ENCODE measurements at places on chromosomes 2 and 18.
A peak's percentile ranks its signal among the peaks of the same experiment; 100 is the strongest.

- DNase-seq, result no peak
Observed at GRCh38 chr2:53786352-53786704, 425 bp downstream of the ASB3 start.

DNA sequence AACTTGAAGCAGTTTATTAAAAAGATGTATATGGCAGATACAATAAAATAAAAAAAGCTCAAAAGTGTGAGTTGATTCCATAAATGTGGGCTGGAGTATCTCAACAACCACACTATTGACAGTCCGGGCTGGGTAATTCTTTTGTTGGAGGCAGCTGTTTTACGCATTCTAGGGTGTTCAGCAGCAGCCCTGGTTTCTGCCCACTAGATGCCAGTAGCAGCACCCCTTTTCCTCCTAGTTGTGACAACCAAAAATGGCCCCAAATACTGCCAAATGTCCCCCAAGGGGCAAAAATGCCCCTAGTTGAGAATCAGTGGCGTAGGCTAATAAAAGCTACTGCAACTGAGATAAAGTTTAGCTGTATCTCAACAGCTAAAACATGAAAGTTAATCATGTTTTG is 44.8 kb downstream of the CHMP3 start:
- DNase-seq, result no peak

GRCh38 chr2:98522854-98523253 is 78.2 kb downstream of the INPP4A start:
- no peak for DNase-seq

DNA sequence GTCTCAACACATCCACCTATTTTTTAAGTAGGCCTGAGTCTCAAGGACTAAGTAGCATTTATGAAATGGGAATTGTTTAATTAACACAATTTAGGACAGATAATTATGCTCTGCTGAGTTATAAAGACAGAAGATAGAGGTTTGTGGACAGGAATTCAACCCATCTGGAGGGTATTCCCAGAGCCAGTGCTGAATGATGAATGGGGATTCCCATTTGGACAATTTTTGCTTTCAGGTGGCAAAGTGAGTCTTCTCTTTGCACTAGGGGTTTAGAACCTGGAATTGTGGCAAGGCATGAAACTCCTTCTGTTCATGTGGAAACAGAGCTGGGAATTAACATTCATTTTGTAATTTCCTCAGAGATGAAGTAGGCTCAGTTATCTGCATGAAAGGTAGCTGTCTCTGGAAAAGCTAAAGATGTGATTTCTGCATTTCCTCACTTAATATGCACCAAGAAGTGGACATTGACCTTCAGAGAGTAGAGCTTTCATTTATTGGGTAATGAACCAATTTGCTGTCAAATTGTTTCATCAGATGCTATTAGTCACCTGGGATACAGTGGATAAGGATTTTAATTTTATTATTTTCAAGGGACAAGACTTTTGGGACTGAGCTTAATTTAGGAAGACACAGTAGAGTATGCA is 212.1 kb upstream of the NRXN1 start:
- no peak for DNase-seq

DNA sequence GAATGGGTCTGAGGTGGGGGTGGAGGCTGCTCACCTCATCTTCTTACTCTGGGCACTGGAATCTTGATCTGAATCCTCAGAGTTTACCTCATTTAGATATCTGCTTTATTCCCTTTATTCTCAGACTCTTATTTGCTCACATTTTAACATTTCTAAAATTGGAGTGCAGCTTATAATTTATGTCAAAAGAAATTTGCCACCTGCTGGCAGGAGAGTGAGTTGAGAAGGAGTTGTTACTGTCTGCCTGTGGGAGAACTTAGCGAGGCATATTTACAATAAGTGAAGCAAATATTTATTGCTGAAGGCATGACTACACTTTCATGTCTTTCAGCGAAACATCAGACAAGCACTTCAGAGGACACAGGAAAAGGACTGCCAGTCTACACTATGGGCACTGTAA is 16.4 kb upstream of the KIAA2012 start:
- DNase-seq, result no peak

DNA sequence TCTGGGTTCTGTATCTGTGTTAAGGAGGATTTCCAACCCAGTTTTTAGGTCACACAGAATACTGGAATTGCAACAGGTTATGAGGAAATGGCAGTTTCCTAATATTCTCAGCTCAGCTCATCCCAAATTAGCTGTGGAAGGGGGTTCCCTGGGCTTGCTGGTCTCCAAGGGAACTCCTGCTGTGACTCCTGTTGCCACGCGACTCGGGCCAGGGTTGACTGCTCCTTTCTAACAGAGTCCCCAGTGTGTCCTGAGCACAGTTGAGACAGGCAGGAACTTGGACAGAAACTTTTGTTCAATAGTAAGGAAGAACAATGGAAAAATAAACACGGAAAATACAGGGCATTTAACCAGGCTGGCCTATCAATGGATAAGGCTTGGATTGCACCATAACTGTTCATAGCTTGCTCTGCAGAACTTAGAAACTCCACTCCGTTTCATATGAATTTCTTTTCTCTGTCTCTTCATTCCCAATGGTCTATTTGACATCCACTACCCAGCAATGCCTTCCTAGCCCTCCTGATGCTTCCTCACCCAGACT is 3.8 kb upstream of the ROCK2 start:
- DNase-seq, result no peak

DNA sequence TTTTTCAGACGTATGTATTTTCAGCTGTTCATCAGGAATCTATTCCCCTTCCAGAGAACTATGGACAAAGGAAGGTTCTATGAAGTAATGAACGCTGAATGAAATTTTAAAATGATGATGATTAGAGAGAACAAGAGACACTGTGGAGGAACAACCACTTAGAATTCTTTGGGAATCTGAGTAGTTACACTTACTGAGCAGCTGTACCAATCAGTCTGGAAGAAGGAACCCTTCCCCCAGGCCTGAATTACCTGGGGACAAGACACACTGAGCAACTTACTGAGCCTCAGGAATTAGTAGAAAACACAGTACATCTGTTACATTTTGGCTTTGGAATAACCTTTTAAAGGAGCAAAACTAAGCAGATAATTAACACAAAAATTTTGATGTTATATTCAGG is 1.9 kb downstream of the MSTN start:
- no peak for DNase-seq

- no peak for DNase-seq
Observed at GRCh38 chr2:170512266-170512665, 202.9 kb upstream of the SP5 start.

GRCh38 chr2:148557844-148558436 is 86.6 kb upstream of the EPC2 start:
- no peak for DNase-seq

DNA sequence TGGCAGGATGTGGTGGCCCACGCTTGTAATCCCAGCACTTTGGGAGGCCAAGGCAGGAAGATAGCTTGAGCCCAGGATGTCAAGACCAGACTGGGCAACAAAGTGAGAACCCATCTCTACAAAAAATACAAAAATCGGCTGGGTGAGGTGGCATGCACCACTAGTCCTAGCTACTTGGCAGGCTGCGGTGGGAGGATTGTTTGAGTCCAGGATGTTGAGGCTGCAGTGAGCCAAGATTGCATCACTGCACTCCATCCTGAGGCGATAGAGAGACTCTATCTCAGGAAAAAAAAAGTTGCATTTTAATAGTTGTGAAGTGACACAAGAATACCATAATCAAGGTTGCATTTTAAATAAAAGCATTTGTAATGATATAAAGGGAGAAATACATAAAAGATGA is 124.1 kb upstream of the SLC38A11 start:
- DNase-seq, result no peak

DNA sequence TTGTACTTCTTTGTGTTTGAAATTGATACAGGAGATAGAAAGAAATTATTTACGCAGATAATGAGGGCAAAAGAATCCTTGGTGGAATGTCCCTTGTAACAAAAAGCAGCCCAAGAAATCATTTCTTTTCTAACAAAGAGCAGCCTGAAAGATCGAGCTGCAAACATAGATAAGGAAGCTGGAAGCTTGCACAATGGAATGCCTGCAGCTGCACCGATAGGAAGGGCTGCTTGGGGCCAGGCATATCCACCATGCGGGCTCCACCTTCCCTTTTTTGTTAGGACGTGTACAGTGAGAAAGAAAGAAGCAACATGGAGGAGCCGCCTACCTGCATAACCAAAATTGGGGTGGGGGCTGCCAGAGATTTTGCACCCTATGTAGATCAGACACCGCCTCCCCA is 568.7 kb downstream of the METTL4 start:
- DNase-seq, result no peak

DNA sequence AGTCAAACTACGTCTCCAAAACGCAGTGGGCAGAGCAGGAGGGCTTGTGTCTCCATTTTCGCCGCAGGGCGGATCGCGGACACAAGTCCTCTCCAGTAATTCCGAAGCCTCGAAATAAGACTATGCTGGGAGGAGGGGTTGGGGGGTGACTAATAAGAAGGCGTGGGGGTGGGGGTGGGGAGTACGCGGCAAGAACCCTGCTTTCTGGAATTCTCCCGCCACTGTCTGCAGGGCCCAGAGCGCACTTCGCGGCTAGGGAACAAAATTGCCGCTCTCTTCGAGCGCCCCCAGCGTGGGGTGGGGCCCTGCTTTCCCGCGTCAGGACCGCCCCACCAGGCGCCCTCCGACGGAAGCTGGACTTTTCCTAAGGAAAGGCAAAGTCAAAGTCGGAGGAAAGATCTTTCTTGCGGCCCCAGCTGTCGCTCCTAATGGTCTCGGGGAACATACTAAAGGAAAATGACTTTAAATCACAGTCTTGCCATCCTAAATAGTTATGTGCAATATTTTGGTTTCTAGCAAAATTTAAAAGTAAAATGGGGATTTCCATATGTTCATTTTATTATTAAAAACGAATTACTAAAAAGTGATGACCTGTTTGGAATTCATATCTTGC is 11.9 kb downstream of the NR4A2 start:
- no peak for DNase-seq

GRCh38 chr2:9137379-9138150 is 69.0 kb upstream of the ASAP2 start:
- no peak for DNase-seq

- peak; percentile 44 for DNase-seq
Observed at GRCh38 chr18:48605408-48605845, 66.6 kb downstream of the CTIF start.

DNA sequence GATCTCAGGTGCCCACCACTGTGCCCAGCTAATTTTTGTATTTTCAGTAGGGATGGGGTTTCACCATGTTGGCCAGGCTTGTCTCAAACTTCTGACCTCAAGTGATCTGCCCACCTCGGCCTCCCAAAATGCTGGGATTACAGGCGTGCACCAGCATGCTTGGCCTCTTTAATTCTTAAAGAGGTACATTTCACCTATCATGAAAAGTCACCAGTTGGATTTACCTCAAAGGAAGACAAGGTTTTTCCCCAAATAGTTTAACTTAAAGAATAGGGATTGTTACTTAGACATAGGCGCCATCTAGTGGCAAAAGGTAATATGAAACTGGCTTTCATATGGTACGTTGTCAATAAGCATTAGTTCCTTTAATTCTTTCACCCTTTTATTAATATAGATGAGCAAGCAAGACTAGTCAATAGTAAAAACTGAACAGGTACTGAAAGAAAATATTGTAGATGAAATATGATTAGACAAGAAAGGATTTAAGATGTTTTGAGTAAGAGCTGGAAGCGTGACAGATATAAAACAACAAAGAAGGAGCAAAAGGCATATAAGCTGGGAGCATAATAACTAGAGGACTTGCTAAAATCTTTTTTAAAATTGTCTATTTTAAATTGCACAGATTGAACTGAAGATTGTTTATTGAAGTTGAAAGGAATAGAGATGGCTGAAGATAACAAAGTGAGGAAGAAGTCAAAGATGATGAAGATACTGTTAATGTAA is 35.0 kb upstream of the PSMD14 start:
- peak; percentile 16 for DNase-seq

DNA sequence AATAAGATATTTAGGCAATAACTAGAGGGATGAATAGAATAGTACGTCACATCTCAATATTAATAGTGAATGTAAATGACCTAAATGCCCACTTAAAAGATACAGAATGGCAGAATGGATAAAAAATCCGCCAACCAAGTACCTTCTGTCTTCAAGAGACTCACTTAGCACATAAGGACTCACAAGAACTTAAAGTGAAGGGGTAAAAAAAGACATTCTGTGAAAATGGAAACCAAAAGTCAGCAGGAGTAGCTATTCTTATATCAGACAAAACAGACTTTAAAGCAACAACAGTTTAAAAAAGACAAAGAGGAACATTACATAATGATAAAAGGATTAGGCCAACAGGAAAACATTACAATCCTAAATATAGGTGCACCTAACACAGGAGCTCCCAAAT is 56.7 kb upstream of the DSC1 start:
- no peak for DNase-seq

- DNase-seq, result no peak
Observed at GRCh38 chr2:42153944-42154581, 15.1 kb upstream of the EML4 start.

DNA sequence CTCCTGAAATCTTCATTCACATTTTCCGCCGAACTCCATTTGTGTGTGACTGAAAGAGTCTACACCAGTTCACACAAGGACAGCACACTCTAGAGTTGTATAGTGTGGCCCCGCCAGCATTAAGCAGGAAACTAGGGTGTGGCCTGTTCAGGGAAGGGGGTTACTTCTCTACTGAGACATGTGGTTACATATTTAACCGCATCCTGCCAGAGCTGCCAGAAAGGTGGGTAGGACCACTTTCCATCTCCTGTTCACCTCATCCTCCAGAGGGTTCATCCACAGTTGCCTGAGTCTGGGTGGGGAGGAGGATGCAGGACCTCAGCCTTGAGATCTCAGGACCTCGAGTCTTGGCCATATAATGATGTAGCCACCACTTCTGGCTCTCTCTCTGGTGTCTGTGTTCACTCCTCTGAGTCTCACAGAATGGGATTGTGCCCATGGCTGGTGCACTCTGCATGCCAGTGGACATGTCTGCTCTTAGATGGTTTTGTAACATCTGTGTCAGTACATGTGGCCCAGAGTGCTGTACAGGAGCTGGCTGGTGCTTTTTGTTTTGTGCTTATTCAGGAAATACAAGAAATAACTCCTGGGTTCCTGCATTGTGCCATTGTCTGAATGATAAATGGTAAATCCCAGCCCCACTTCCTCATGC is 7.7 kb upstream of the SP140L start:
- DNase-seq, result no peak

GRCh38 chr18:63553081-63553480 is 10.9 kb downstream of the SERPINB12 start:
- DNase-seq, result no peak

All from HuH-7.5 (cell line).